ENCODE measurements at places on chromosomes 3 and 15.

- DNase-seq = no peak
Measured at GRCh38 chr3:198079771-198080520, 119.9 kb downstream of the LMLN start.

GRCh38 chr3:194130807-194131589 lies 5.0 kb upstream of the HES1 start:
- peak; percentile 41 for DNase-seq

DNA sequence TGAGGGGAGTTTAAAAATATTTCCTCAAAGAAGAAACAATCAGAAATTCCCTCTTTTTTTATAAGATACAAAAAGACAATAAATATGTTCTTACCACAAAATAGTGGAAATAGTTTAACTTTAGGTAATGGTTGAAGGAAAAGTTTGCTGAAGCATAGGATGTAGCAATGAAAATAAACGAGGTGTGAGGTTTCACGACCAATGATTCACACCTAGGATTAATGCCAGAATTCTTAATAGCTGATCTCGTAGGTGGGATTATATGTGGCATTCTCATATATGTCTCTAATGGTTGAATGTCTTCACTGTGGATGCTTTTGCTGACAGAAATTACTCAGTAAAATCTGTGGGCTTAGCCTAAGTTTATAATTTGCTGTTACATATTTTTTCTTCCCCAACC lies 467.7 kb downstream of the FGF12 start:
- DNase-seq = no peak

- DNase-seq = no peak
Measured at GRCh38 chr3:38964646-38965045, 87.1 kb downstream of the SCN11A start.

- no peak for DNase-seq
Measured at GRCh38 chr15:34147371-34148140, 45.7 kb downstream of the PGBD4 start.

DNA sequence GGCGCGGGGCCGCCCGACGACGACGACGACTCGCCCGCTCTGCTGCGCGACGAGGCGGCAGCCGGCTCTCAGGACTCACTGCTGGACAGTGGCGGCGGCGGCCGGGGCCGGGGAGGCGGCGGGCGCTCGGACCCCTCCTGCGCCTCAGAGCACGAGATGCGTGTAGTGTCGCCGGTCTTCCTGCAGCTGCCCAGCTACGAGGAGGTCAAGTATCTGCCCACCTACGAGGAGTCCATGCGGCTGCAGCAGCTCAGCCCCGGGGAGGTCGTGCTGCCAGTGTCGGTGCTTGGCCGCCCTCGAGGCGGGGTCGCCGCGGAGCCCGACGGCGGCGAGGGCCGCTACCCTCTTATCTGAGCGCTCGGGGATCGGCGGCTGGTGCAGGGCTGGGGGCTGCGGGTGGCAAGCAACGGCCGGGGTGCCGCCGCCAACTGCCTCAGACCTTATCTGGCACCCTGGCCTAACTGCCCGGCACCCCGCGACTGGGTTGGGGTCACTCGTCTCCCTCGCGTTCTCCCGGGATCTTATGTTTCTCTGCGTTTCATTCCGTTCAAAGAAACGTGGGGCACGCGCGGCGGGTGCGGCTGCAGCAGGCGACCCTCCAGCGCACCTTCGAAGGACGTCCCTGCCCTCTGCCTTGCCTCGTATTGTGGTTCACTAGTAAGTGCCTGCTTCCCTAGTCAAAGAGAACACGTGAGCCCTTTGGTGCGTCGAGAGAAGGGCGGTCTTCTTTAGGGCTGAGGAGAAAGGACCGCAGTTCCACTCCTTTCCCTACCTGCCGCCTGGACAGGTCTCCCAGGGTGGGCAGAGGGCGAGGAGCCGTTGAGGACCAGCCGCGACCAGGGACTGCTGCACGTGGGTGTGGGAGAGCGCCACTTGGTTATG lies 1.0 kb downstream of the C3orf80 start:
- DNase-seq = peak; percentile 86

GRCh38 chr15:39793923-39794322 lies 11.3 kb upstream of the FSIP1 start:
- DNase-seq = no peak

GRCh38 chr15:73628976-73629797 lies 4.0 kb downstream of the NPTN start:
- no peak for DNase-seq

- DNase-seq = no peak
Measured at GRCh38 chr15:63453186-63453905, 51.0 kb upstream of the USP3 start.

DNA sequence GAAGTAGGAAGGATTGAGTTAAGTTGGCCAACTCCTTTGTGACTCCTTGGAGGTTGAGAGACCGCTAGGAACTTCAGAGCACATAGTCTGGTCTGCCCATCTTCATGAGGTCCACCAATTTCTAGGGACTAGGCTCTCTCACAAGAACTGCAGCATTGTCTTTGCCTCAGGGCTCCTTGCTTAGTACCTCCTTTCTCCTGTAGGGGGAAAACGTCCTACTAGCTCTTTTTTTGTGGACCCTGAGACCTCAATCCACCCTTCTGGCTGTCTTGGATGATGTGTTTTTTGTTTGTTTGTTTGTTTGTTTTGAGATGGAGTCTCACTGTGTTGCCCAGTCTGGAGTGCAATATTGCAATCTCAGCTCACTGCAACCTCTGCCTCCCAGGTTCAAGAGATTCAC lies 21.6 kb downstream of the REC114 start:
- no peak for DNase-seq

GRCh38 chr15:35723852-35724251 lies 177.9 kb upstream of the DPH6 start:
- DNase-seq = no peak

GRCh38 chr15:52280326-52281084 lies 15.1 kb downstream of the MYO5C start:
- no peak for DNase-seq

- DNase-seq = no peak
Measured at GRCh38 chr15:70723122-70723422, 40.3 kb downstream of the UACA start.

- no peak for DNase-seq
Measured at GRCh38 chr15:29438703-29439055, 169.1 kb upstream of the NSMCE3 start.

DNA sequence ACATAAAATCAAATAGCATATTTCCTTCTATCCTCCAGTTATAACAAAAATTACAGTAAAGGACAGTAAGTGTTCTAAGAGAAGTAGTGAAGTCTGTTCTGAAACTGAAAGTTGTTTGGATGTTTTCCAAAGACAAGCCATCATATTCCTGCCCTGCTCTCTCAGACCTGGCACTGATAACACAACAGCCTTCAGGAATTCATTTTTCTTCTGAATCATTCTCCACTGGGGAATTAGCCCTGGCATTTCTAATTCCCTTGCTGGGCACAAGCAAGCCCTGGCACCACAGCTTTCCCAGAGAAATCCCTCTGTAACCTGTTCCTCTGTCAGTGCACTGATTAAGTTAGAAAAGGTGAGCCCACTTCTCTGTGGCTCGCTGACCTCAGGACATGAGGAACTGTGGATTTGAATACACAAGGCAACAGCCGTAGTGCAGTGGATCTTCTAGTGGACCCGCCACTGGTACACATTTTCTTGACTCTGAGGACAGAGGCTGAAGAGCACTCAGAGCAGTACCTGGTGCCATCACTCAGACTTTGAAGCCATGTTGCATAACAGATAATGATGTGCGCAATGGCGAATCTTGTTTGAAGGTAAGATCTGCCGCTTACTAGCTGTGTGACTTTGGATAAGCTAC lies 61.6 kb downstream of the WWTR1 start:
- no peak for DNase-seq

GRCh38 chr3:23277688-23278087 lies 74.6 kb downstream of the UBE2E2 start:
- DNase-seq = no peak

DNA sequence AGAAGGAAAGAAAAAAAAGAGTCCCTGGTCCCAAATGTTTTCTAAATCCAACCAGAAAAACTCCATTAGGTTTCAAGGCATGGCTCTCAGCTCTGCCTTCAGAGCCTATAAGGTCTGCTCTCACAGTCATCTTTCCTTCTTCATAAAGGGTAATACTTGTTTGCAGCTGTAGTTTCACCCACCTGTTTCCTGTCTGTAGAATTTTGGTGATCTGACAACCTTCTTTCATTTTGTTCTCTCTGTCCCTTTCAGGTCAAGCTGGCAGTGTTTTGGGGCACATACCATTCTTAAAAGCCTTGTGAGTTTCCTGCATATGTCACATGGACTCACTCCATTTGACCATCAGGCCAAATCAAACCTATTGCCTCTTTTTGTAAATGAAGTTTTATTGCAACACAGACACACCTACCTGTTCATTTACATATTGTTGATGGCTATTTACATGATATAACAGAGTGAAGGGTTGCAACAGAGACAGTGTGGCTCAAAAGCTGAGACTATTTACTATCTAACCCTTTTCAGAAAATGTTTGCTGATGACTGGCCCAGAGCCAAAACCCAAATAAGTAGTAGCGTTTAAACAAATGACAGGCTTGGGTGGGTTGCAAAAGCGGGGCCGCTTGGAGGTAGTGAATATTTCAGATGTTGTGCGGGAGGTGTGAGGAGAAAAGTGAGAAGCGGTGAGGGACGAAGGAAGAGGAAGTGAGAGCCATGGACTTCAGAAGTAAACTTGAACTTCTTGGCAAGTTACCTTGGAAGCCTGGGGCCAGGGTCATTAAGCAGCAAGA lies 292.7 kb upstream of the PROK2 start:
- no peak for DNase-seq

DNA sequence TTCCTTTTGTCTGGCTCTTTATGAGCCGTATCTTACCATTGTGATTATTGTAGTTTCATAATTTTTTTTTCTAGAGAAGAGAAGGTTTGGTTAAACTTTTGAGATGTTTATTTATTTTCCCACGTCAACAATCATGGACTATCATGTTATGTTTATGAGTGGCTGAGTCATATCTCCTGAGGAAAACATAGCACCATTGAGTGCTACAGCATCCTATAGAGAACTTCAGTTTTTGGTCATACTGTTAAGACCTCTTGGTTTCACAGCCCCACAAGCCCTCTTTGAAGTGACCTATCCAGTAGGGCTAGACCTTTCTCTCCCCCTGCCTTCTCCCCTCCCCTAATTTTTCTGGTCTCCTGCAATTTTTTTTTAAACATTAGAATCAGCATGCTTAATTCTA lies 20.8 kb downstream of the PIK3CA start:
- DNase-seq = no peak

GRCh38 chr3:159947220-159947619 lies 41.4 kb upstream of the IL12A start:
- DNase-seq = no peak

DNA sequence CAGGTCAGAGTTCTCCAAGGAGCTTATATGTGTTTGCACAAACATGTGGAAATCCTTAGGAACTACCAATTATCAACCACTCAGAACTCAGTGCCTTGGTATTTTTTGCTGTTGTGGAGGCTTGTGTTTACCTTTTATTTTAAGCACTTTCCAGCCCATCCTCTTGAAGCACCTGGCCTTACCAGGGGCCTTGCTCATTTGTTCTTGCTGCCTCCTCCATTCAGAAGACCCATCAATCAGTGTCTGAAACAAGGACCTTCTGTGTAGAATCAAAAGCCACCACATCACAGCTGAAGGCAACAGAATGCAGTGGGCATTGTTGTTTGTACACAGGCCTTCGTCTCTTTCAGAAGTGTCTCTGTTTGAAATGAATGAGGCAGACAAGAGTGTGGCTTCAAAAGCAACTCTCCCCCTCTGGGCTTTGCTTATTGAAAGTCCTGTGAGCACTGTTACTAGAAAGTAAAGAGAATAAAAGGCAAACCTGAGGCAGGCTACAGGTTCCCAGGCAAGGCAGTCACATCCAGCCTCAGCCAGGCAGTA lies 24.5 kb upstream of the LIPC start:
- DNase-seq = no peak

DNA sequence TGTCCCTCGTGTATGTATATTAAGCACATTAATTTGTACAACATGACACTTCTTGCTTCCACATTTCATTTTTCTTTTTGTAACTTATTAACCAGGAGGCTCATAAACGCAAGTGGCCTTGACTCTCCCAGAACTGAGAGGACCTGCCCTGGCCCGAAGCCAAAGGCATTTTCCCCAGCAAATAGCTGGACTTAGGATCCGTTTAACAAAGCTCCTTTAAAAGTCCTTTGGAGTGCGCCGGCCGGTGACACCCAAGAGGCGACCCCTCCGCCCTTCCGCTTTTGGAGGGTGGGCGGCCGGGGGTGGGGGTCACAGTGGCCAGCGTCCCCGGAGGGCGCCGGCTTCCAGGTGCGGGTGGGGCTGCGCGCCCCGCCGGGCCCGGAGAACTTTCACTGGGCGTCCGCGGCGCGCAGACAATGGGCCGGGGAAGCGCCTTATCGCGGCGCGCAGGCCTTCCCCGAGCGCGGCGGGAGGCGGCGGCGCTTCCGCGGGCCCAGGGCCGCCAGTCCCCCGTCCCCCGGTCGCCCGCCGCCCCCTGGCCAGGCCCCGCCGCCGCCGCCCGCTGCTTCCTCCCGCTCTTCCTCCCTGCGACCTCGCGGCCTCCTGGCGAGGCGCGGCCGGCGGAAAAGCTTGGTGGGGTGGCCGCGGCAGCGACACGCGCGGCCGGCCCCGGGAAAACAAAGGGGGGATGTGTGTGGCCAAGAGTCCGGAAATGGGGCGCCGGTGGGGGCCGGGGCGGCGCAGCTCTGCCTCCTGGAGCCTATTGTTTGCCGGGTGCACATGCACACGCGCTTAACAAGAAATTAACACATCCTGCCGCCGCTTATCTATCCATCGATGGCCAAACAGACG lies 613.4 kb downstream of the MCTP2 start:
- DNase-seq = peak; percentile 51

DNA sequence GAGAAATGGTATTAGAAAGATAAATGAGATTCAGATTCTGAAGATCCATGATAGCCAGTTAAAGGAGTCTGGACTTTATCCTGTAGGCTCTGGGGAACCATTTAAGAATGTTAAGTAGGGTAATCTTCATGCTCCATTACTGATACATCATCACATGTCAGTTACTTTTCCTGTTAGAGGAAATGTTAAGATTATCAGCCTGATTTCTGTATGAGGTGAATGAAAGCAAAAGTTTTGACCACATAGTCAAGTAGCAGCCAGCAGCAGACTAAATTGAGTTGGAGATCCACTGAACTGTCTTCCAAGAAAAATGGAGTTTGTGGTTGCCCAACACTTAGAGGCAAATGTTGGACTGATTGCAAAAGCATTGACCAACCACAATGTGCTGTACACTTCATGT lies 4.7 kb upstream of the COPB2 start:
- DNase-seq = no peak

GRCh38 chr15:63509955-63510940 lies 5.9 kb downstream of the USP3 start:
- DNase-seq = no peak

GRCh38 chr3:112335434-112335781 lies 2.5 kb downstream of the CD200 start:
- no peak for DNase-seq

- DNase-seq = no peak
Measured at GRCh38 chr3:33833408-33834095, 35.1 kb downstream of the PDCD6IP start.

DNA sequence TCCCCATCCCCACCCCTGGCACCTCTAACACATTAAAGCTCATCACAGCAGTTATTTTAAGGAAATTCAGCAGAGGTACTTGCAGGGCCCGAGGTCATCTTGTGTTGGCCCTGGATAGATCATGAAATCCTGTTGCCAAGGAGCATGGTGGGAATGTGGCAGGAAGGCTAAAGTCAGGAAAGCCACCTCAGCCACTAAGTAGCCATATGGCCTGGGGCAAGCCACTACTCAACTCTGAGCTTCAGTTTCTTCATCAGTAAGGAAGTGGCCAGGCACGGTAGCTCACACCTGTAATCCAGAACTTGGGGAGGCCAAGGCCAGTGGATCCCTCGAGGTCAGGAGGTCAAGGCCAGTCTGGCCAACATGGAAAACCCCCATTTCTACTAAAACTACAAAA lies 55.9 kb downstream of the LIPC start:
- DNase-seq = no peak

- DNase-seq = peak; percentile 95
Measured at GRCh38 chr15:64046421-64047153, at the start of gene DAPK2. Gene DAPK2 (minus strand): TSS chr15:64046485. CDS start chr15:64040261, 6,224 bp downstream.

Data from upper lobe of left lung (tissue), 6 donors.